Fibroblast of the aortic adventitia (primary cell): ENCODE measurements at places on chromosomes 7 and 10. TPM values are rescaled to one million over a fixed set of nuclear protein-coding genes. Genes with fewer than 3 reads are reported as not detected.

The VWDE gene
- 0.08 and 0.09 TPM in 2 replicates for total RNA-seq

The TRIM74 gene
- not detected in 2 replicates for total RNA-seq

The OR2A5 gene
- not detected in 2 replicates for total RNA-seq

The PSD gene
- total RNA-seq = 0.18 and 1.3 TPM in 2 replicates

The APBB1IP gene
- 2.9 and 5.9 TPM in 2 replicates for total RNA-seq

The GCC1 gene
- 16.1 and 27.7 TPM in 2 replicates for total RNA-seq

The TMEM213 gene
- total RNA-seq = 0.33 TPM in 1 of 2 replicates, not detected in the other

The HOXA1 gene
- total RNA-seq = 0.72 TPM in 1 of 2 replicates, not detected in the other

The AOC1 gene
- total RNA-seq = not detected in 2 replicates

The STEAP4 gene
- 1.8 and 2.1 TPM in 2 replicates for total RNA-seq

The ABCB4 gene
- total RNA-seq = 0.81 TPM in 1 of 2 replicates, not detected in the other

The GDF2 gene
- not detected in 2 replicates for total RNA-seq

The IFIT1B gene
- not detected in 2 replicates for total RNA-seq

The SBDS gene
- 51.9 and 94.1 TPM in 2 replicates for total RNA-seq

The WNT8B gene
- not detected in 2 replicates for total RNA-seq

The MNX1 gene
- not detected in 2 replicates for total RNA-seq

The SPDYE5 gene
- total RNA-seq = 0.09 TPM in 1 of 2 replicates, not detected in the other

The UFSP1 gene
- 2.2 and 3.3 TPM in 2 replicates for total RNA-seq

The CLRN3 gene
- total RNA-seq = not detected in 2 replicates

The PRKG1 gene
- 45.6 and 60.2 TPM in 2 replicates for total RNA-seq

The ACSL5 gene
- 2.6 and 15.1 TPM in 2 replicates for total RNA-seq

The PDE6C gene
- total RNA-seq = not detected in 2 replicates
